ENCODE measurements at places on chromosomes 7 and 10.

DNA sequence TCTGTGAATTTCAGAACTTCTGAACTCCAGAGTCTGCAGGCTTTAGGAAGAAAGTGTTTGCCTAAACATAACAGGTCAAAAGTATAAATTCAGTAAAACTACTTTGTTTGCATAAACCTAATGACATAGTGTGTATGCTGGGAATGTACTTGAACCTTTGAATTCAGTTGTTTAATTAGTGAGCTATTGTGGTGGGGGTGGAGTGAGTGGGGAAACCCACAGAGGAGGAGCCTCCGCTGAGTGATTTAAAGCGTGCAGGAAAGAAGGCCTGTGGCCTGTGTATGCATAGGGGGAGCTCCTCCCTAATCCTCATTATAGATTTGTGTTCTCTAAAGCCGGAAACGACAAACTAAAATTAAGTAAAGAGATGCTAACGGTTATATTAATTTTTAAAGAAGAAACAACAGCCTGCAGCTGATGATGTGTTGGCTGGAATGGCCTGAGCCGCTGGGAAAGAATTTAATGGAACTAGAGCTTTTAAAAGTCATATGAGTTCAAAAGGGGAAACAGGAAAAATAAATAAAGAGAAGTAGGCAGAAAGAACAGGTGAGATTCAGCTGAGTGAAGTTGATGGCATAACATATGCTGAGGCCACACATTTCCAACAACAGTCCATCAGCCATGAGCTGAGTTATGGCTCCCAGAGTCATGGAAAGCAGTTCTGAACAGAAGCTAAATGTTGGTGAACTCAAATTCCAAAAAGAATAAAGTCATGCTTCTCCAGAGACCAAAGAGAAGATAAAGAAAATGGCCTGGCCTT lies 595.0 kb downstream of the GRM8 start:
- DNase-seq: no peak

GRCh38 chr7:107171496-107171895 lies 2.7 kb downstream of the HBP1 start:
- no peak for DNase-seq

DNA sequence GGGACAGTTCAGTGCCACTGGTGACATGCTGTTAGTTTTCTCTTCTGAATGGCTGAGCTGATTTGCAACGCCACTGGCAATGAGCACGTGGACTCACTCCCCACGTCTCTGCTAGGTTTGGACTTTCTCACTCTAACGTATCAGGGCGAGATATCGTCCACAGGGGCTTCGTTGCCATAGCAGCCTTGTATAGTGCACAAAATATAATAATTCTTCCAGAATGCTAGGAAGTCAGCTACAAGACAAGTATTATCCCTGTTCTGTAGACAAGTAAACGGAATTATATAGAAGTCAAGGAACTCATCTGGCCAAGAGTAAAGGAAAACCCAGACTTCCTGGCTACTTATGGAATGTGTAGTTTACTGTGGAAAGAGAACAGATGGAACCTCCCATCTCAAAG lies 226.8 kb downstream of the ARHGAP21 start:
- DNase-seq: no peak

DNA sequence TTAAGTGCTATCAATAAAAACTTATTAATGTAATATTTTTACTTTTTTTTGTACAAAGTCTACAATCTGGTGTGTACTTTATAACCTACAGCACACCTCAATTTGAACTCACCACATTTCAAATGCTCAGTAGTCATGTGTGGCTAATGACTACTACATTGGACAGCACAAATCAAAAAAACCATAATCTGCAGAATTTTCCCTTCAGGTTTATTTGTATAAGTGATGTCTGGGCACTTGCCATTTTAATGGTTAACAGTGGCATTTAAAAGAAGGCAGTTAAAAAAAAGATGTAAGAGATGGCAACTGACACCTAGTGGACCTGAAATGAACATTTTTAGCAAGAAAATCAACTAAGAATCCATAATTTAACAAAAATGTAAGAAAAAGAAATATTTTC lies 124.6 kb upstream of the NRBF2 start:
- no peak for DNase-seq

- DNase-seq: no peak
These were observed 185.7 kb downstream of the PPP1R17 start for GRCh38 chr7:31872545-31873370.
